ENCODE measurements at places on chromosomes 13 and 19.
A peak's percentile ranks its signal among the peaks of the same experiment; 100 is the strongest.

DNA sequence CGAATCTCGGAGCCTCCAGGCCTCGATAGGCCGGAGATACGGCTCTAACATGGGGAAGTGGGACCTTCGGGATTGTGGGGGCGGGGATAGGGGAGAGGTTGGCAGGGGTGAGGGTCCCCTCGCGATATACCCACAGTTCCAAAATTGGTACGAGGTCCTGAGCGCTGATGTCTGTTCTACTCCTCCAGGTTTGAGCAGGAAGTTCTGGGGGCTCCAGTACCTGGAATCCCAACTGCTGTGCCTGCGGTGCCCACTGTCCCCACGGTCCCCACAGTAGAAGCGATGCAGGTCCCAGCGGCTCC lies 447 bp downstream of the RBM42 start:
- no peak for DNase-seq

GRCh38 chr13:41601718-41602445 lies 144.5 kb downstream of the RGCC start:
- no peak for DNase-seq

DNA sequence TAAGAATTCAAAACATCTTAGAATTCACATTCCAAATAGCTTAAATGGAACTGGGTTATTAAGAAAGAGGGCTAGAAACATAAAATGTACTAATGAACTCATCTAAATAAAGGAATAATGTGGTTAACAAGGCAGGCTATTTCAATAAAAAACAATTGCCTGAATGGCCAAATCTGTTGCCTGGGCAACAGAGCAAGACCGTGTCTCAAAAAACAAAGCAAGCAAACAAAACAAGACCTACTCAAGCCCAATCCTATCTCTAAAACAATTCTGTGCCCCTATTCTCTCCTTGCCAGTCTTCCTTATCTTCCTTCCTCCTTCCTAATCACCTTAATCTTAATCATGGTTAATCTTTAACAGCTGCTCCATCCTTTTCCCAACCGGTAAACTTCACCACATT lies 12.1 kb downstream of the IGFL1 start:
- DNase-seq, result no peak

DNA sequence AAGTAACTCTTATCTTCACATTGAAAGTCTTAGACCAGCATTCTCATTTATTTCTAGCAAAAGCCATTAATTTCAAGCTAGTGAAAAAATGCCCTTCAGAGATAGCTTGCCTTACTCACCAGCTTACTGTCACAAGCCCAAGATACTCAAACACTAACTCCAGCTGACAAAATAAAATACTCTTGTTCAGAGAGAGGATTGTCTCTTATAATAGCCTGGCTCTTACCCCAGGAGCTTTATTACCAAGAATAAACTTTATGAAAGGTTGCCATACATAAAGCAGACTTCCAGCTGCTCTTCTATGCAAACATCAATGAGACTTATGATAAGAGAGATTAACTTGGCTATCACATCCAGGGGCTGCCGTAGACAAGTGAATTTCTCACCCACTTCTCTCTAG lies 53.6 kb downstream of the XPO4 start:
- no peak for DNase-seq

DNA sequence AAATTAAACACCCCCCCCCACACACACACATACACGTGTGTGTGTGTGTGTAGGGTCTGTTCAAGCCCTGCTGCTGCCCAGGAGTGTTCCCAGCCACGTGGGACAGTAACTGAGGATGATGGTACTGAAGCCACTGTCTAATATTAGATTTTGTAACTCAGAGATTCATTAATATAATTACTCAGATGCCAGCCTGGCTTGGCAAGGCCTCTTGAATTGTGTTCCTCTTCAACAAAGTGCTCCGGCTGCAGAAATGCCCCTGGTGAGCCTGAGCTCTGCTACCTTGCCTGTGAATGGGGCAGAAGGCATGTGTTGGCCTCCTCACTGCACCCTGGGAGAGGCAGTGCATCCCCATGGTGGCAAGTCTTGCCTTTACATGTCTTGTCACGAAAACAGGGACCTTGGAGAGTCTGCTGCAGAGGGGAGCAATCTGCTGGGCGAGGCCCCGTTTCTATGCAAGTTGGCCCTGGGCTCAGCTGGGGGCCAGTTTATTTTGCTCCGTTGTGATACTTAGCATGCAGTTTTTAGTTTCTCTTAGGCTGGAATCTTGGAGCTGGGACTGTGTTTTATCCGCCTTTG lies 44.0 kb downstream of the NFIX start:
- no peak for DNase-seq

- DNase-seq, result peak; percentile 76
These were observed 539 bp downstream of the U2AF1L4 start for GRCh38 chr19:35744430-35745327.
